CD4-positive, alpha-beta T cell treated with Interleukin-10 for 1 hour (primary cell): ENCODE measurements at places on chromosomes 4 and X.
A peak's percentile ranks its signal among the peaks of the same experiment; 100 is the strongest.

DNA sequence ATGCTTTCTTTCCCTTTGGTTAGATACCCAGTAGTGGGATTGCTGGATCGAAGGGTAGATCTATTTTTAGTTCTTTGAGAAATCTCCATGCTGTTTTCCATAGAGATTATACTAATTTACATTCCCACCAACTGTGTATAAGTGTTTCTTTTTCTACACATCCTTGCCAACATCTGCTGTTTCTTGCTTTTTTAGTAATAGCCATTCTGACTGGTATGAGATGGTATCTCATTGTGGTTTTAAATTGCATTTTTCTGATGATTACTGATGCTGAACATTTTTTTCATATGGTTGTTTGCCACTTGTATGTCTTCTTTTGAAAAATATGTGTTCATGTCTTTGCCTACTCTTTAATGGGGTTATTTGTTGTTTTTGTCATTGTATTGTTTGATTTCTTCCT, 6.6 kb upstream of the AGA start:
- DNase-seq, result no peak

DNA sequence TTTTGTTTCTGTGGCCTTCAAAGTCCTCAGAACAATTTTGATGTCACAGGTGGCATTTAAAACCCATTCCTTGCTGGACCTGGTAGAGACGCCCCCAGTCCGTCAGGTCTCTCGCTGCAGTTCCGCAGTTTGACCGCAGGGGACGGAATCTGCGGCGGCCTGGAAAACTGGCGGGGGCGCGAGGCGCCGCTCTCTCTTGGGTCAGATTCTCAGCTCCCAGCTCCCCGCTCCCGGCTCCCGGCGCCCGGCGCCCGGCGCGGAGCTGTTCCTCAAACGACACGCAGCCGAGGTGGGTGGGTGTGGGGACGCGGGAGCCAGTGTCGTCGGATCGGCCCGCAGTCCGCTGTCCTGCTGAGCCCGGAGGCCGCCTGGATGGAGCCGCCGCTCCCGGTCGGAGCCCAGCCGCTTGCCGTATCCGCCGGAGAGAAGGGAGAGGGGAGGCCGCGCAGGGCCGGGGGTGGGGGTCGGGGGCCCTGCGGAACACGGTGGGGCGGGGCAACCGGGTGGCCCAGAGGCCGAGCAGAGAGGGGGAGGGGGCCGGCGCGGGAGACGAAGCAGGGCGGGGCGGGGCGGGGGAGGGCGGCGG, at the start of gene OCRL:
OCRL (plus strand) TSS at position 192 of the 586 bp plus-strand sequence; CDS start at position 373, 181 bp downstream.
- peak; percentile 47 for DNase-seq

GRCh38 chr4:57117491-57117890, 7.3 kb upstream of the IGFBP7 start:
- DNase-seq, result no peak

- DNase-seq, result no peak
Measured at GRCh38 chr4:26947318-26947717, 86.7 kb downstream of the STIM2 start.

DNA sequence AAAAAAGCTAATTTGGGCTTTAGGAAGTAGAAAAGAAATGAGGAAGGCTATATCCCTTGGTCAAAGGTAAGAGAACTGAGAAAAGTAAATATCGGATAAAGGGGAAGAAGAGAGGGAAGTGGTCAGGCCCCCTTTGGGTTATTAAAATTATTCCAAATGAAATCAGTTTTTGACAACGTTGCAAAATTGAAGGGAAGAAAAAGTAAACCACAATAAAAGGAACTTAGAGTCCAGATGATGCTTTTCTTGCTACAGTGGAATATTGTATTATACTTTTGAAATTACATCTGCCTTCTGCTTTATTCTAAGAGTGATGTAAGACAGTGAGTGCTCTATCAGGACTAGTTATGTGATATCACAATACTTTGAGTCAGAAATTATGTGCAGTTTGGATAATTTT, 59.4 kb upstream of the RBPJ start:
- DNase-seq, result no peak

DNA sequence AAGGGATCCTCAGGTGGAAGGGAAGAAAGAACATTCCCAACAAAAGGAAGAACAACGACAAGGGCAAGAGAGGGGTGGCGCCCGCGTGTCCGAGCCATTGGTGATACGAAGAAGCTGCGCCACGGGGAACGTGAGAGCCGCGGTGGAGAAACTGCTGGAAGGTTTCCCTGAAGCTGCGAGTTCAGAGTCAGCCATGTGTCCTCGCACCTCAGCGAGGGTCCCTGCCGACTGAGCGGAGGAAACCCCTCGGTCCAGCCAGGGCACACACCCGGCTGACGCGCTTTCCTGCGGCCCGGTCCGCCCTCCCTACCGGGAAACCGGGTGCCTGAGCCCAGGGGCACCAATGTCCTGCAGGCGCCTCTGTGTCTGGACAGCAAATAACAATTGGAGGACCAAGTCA, 18.0 kb downstream of the IRF2 start:
- no peak for DNase-seq

DNA sequence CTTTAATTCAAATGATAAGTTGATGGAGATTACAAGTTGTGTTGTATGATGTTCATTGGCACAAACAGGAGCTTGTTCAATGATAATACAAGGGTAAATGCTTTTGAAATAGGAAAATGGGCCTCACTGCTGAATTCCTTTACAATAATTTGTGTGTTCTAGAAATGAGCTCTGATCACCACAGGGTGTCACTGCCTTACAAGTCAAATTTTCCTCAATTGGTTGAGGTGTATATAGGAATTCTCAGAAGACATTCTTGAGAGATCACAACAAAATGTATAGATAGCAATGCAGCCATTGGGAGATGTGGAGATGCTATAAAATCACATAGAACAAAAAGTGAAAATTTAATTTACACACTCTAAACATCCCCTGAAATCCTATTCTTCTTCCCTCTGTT, 49.6 kb downstream of the KLF8 start:
- DNase-seq, result peak; percentile 56

DNA sequence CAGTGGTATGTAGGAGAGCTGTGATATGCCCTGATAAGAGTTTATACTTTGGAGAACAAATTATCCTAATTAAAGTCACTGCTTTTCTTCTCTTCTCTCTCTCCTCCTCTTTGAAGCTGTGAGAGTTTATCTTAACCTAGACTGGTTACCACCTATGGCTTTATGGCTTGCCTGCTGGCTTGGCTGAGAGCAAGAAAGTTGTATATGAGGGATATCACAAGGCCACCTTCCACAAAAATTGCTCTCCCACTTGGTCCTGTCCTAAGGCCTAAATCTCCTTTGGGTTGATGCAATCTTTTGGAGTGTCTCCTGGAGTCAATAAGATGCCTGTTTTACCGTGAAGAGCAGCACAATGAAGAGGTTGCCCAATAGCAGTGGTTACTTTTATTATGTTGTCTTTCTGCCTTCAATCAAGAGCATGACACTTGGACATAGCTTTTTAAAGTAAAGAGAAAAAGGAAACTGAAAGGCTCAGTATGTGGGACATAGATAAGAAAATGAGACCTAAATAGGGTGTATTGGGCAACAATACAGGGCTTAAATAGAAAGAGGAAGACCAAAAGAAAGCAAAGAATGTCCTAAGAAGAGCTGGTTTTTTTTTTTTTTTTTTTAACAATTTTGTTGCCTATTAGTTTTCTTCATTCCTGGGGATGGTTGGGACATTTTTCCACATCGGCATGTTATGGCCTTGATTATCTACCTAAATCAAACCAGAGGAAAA, 9.2 kb downstream of the GUCY1A1 start:
- DNase-seq, result no peak

DNA sequence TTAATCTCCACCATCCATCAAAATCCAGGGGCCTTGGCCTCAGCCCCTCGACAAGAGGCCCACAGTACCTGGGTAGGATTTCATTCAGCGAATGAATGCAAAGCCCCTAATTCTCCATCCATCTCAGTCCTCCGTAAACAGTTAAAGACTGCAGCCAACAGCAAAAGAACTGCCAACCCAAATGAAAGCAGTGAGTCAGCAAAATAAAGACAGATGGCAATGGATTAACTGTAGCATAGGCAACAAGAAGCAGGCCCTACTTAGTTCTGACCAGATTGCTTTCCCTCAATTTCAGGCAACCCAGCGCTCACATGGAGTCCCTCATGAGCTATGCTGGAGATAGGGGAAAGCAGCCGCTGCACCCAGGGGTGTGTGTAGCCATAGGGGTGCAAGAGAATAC, 21.4 kb downstream of the PLAC1 start:
- DNase-seq, result no peak

DNA sequence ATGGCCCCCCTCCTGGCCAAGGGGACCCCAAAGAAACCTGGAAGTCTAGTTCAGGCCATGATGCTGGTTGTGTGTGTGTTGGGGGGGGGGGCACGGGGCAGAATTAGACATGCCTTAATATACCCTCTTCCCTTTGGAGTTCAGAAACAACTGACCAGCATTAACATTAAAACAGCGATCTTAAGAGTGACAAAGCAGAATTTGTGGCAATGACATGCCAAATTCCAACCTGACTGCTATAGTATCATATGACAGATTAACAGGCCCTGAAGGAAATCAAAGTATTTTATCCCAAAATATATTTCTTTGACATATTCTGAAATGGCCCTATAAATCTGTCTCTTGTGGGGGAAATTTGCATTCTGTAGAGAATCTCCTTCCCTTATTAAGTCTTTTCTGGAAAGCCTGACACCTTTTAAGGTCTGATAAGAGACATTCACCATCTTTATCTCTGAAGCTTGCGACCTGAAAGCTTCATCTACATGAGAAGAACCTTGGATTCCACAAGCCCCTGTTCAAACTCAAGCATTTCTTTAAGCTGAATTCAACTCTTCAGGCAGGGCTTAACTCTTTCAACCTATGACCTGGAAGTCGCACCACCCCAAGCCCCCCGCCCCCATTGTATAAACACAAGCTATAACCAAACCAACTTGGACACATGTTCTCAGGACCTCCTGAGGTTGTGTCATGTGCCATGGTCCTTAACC, 40.2 kb downstream of the ABCB7 start:
- no peak for DNase-seq
